ENCODE measurements at places on chromosomes 3 and 15.

GRCh38 chr3:131713416-131714123, 210.8 kb upstream of the MRPL3 start:
- no peak for DNase-seq

DNA sequence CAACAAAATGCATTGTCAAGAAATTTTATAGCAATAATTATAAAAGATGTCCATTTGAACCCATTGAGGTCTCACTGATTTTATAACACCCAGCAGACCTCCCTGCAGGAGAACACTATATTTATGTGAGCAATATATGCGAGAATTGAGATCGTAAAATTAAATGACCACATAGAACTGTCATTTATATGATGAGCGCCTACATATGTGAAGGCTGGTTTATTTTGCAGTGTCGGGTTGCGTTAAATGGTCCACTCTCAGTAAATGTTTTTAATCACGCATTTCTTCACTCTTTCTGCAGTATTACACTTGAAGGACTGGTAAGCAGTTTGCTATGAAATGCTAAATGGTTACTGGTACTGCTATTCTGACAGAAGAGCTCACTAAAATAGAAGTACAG, 408.5 kb upstream of the AGTR1 start:
- no peak for DNase-seq

GRCh38 chr15:99117563-99118257, 12.8 kb downstream of the SYNM start:
- no peak for DNase-seq

GRCh38 chr15:33068511-33068990, 126.0 kb downstream of the FMN1 start:
- no peak for DNase-seq

GRCh38 chr3:14494973-14495300, 45.2 kb downstream of the GRIP2 start:
- no peak for DNase-seq

DNA sequence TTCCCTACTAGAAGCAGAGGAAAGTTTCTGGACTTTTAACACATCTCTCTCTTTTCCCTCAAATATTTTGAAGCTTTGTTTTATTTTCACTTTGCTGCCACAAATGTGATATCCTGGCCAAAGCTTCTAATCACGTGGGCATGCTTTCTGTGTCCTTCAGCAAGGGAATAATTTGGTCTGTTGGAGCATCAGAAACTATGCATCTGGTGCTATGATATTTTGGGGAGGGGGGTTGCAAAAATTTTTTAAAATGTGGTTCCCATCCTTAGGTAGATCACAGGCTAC, 254.2 kb downstream of the GAP43 start:
- no peak for DNase-seq

DNA sequence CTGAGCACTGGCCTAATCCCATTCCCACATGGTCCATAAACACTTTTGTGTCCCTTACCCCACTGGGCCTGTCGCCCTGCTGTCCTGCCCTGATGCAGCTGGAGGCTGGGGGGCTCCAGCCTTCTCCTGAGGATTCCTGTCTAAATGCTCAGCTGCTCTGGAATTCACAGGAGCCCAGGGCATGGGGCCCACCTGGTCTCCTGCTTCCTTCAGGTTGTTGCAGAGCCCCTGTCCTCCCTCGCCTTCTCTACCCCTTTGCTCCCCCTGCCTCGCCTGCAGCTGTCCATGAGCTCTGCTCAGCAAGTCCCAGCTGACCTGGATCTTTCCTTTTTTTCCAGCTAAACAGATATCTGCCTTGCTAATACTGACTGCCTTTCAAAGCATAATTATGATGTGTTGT, 286.9 kb downstream of the XXYLT1 start:
- no peak for DNase-seq

GRCh38 chr3:45939341-45939771, 3.9 kb upstream of the CXCR6 start:
- DNase-seq, result no peak

DNA sequence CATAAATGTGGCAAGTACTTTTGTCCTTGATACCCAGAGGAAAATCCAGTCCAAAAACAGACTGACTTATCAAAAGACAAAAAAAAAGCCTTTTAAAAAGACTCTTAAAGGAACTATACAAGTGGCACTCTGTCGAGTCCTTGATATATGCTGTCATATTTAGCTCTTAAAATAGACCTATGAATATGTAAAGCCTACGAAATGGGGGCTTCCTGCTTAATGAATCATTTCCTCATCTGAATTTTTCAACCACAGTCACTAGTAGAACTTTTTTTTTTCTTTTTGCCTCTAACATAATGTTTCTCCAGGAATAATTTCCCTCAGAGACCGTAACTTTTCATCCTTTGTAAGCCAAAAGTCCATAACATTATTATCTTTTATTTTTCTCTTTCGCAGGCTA, 95.8 kb downstream of the P3H2 start:
- DNase-seq, result peak; percentile 81

GRCh38 chr3:178618197-178618596, 82.0 kb downstream of the KCNMB2 start:
- DNase-seq, result peak; percentile 66

GRCh38 chr3:190121061-190121377, 322 bp upstream of the P3H2 start:
- DNase-seq, result no peak
